ENCODE measurements at places on chromosomes 4 and X.

- DNase-seq, result no peak
These were observed 116.2 kb upstream of the TLL1 start for GRCh38 chr4:165756836-165757235.

DNA sequence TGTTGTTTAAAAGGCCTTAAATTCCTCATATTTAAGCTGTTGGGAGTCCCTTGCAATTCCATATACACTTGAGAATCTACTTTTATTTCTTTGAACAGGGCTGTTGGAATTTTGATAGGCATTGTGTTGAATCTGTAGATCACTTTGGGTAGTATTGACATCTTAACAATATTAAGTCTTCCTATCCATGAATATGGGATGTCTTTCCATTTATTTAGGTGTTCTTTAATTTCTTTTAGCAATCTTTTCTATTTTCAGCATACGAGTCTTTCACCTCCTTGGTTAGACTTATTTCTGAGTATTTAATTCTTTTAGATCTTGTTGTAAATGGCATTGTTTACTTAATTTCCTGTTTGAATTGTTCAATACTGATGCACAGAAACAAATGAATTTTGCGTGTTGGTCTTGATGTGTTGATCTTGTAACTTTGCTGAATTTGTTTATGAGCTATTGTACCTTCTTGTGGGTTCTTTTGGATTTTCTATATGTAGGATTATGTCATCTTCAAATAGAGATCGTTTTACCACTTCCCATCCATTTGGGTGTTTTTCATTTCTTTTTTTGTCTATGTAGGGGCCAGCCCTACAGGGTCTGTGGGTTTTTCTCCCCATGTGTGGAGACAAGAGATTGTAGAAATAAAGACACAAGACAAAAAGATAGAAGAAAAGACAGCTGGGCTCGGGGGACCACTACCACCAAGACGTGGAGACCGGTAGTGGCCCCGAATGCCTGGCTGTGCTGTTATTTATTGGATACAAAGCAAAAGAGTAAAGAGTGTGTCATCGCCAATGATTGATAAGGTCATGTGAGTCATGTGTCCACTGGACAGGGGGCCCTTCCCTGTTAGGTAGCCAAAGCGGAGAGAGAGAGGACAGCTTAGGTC, 18.2 kb upstream of the CTBP1 start:
- DNase-seq, result no peak

GRCh38 chr4:128782076-128782715, 27.3 kb upstream of the JADE1 start:
- DNase-seq, result peak; percentile 57

- DNase-seq, result peak; percentile 54
These were observed 147.7 kb downstream of the SH3KBP1 start for GRCh38 chrX:19739683-19740082.

DNA sequence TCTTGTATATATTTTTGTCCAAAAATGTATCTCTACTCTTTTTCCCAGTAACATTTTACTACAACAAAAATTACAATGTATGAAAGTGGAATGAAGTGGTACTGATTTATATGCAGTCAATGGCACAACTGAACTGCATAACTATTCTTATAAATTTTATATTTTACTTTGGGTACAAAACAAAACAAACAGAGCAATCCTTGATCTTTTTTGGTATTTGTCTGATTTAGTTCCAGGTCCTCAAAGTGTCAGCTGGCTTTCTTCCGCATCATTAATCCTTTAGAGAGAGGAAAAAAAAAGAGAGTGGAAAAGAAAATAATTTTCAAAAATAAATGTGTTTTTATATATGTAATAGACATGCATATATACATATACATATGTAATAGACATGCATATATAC, 252.4 kb upstream of the SLIT2 start:
- no peak for DNase-seq

GRCh38 chrX:13102636-13103035, 58.2 kb upstream of the FAM9C start:
- DNase-seq, result no peak

DNA sequence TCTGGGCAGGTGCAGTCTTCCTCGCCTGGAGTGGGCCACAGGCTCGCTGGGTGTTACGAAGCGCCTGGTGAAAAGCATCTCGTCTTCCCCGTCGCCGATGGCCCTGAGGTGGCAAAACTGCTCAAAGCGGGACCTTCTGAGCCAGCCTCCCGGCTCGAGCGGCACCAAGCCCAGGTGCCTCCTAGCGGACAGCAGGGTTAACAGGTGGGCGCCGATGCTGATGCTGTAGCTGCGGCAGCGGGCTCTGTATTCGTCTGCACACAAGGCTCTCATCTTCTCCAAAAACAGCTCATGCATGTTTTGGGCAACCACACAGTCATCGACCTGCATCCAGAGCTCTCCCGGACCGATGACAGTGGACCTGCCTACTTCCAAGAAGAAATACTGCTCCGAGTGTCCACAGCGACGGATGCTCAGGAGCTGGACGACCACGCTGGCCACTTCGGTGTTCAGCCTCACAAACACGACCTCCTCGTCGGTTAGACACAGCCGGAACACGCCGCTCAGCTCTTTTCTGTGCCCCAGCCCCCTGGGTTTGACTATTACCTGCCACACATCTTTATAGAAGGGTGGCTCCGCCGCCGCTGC, 1.2 kb downstream of the IRS4 start:
- no peak for DNase-seq

- DNase-seq, result no peak
These were observed 227.6 kb downstream of the PRDM5 start for GRCh38 chr4:120694973-120695372.

- DNase-seq, result no peak
These were observed 41.1 kb upstream of the PDK3 start for GRCh38 chrX:24423960-24424359.

- no peak for DNase-seq
These were observed 17.1 kb downstream of the DDX3X start for GRCh38 chrX:41350976-41351569.

GRCh38 chr4:140185412-140186081, 31.6 kb upstream of the MAML3 start:
- DNase-seq, result no peak

DNA sequence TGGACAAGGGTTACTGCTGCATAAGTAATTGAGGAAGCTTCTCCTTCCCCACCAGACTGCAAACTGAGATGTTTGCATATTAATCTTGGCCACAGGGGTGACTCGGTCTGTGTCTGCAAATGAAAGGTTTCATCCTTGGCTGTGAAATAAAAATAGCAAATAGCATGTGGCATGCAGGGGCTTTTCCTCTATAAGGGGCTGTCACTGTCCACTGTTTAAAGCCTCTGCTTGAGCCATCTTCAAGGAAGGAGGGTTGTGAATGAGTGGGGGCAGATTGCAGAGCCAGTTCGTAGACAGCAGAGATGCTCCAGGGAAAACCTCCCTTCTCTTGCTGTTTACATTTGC, 33.3 kb downstream of the TMSB4X start:
- DNase-seq, result no peak

DNA sequence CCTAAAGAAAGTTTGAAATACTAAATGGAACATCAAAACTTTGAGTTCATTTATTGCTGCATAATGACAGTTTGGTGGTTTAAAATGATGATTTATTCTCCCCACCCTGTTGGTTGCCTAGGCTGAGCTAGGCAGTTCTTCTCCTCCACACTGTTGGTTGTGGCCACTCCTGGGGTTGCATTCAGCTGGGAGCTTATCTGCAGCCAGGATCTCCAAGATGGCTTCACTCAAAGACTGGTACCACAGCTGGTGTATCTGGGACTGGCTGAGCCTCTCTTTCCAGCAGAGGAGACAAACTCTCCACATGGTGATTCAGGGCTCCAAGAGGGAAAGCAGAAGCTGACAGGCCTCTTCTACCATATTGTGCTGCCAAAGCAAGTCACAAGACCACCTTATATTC, 33.1 kb downstream of the MSL3 start:
- no peak for DNase-seq

GRCh38 chr4:27123123-27123768, 262.6 kb downstream of the STIM2 start:
- no peak for DNase-seq

- no peak for DNase-seq
These were observed 187.8 kb upstream of the NUDT6 start for GRCh38 chr4:123110147-123110546.

GRCh38 chr4:71262161-71262560, 76.7 kb upstream of the SLC4A4 start:
- no peak for DNase-seq

DNA sequence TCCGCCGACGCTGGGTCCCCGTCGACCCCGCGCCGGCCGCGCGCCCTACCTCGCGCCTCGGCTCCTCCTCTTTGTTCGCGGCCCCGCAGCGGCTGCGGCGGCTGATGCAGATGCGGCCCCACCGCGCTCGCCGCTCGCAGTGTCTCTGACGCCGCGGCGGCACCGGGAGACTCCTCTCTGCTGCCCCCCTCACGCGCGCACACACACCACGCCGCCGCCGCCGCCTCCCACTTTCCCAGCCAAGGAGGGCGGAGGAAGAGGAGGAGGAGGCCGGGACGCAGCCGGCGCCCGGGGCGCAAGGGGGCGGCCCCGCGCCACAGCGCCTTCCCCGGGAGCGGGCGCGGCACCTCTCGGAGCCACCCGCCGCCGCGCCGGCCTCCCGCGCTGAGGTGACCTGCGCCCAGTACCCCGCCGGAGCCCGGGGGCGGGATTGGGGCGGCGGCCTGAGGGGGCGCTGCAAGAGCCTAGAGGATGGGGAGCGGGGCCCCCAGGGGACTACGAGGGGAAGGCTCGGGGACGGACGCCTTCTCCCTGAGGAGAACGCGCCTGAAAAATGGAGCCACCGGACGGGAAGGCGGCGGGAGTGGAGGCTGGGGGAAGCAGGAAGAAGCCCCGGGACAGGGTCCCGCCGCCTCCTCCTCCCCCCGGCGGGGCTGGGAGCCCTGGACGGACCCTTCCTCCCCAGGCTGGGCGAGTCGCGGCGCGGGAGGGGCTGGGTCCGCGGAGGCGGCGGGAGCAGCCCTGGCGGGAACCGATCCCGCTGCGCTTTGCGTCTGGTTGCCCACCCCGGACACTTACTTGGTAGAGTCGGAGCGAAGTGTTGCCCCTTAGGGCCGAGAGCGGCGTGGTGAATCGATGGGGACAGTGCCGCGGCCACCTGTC, at the start of gene SH3RF1:
Gene SH3RF1 (minus strand): TSS at position 147 of the 882 bp plus-strand sequence. CDS start 1,744 bp downstream, outside the sequence.
- peak; percentile 94 for DNase-seq

- DNase-seq, result no peak
These were observed 1915.4 kb downstream of the ARAP2 start for GRCh38 chr4:34328939-34329338.

- no peak for DNase-seq
These were observed 194.2 kb upstream of the NOCT start for GRCh38 chr4:138821331-138821730.

DNA sequence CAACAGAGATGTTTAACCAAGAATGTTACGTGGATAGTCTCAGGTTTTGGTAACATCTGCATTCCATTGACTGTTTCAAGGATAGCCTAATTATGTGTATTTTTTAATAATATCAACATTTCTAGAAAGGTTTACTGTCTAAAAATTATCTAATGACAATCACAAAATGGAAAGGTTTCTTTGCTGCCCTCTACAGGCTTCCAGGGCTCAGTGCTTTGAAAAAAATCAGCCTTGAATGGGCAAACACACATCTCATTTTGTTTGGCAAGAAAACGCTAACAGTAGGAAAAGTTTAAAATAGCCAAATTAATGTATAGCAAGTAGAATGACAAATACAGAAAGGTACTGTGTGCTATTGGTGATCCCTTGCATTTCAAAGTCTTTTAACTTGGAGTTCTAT, 223.4 kb upstream of the PRPS2 start:
- no peak for DNase-seq

DNA sequence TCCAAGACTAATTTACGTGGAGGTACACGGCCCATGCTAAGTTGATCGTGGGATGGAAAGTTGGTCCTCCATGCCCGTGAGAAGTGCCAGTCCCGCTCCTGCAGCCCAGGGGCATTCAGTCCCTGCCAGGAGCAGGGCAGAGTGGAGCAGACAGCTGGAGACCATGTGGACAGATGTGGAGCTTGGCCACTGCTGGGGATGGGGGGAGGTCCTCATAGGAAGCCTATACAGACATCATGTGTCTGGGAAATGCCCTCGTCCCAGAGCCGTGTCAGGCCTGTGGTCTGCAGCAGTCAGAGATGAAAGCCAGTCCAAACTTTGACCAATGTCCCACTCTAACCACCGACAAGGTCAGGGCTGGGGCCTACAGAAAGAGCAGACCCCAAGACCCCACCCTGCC, 118.4 kb downstream of the CPZ start:
- no peak for DNase-seq

- DNase-seq, result no peak
These were observed 200.6 kb upstream of the FTHL17 start for GRCh38 chrX:31272472-31272775.

GRCh38 chr4:90419124-90419711, 292.0 kb downstream of the CCSER1 start:
- no peak for DNase-seq

GRCh38 chrX:9644335-9644734, 121.3 kb downstream of the GPR143 start:
- no peak for DNase-seq

- DNase-seq, result no peak
These were observed 293.7 kb upstream of the GALNTL6 start for GRCh38 chr4:171519457-171519856.

GRCh38 chr4:3790006-3790561, 23.9 kb downstream of the ADRA2C start:
- DNase-seq, result no peak

GRCh38 chr4:108008721-108009120, 19.0 kb downstream of the HADH start:
- no peak for DNase-seq

DNA sequence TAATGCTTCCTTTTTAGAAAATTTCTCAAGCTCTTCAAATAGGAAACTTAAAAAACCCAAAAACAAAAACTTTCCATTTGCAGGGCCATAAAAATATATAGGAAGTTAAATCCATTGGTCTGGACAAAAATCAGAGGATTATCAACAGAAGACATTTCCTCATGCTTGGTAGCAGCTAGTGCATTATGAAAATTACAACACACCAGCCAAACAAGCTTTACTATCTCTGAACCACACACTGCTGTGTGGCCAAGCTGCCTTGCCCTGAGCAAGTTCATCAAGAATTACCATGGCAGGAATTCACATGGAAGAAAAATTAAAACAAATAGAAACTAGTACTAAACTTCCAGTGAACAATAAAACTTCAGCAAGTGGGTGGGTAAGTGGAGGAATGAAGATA, 3.6 kb downstream of the USP46 start:
- DNase-seq, result no peak

DNA sequence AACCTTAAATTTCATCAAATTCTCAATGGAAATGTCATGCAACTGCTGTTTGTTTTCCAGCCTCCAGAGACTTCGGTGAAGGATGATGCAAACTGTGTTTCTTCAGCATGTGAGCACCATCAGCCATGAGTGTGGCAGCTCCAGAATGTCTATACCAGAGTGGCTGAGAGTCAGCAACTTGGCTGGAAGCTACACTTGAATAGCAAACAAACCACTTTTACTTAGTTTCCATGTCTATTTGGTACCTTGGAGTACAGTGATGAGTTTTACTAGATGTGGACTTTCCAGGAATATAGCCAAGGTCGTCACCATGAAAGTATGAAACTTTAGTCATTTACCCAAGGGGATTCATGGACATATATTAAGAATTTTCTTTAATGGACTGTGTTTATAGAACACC, 4.3 kb upstream of the IL21 start:
- no peak for DNase-seq

- no peak for DNase-seq
These were observed 505.4 kb upstream of the PITX2 start for GRCh38 chr4:111128327-111128726.

- no peak for DNase-seq
These were observed 528 bp upstream of the FGF2 start for GRCh38 chr4:122826079-122826527.
